ENCODE measurements at places on chromosomes 5 and 9.

GRCh38 chr5:33330426-33330825 is 110.3 kb upstream of the TARS1 start:
- DNase-seq: no peak

DNA sequence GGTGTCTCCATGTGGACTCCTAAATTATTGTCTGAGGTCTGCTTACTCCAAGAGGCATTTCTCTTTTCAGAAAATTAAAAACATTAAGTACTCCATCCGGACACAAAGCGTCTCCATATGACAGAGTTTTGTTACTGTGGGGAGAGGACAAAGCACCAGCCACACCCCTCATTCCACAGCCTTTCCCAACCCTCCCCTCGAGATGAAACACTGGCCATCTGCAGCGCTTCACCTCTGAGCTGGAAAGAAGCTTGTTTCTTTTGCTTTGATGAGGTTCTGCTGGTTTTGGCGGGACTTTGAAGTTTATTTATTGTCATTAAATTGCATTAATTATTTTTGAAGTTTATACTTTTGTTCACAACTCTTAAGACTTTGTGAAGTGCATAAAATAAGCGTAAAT is 27.6 kb upstream of the NKD2 start:
- no peak for DNase-seq

GRCh38 chr9:124840300-124840833 is 12.9 kb upstream of the WDR38 start:
- no peak for DNase-seq

- no peak for DNase-seq
Measured at GRCh38 chr5:149338364-149338763, 6.9 kb upstream of the GRPEL2 start.

DNA sequence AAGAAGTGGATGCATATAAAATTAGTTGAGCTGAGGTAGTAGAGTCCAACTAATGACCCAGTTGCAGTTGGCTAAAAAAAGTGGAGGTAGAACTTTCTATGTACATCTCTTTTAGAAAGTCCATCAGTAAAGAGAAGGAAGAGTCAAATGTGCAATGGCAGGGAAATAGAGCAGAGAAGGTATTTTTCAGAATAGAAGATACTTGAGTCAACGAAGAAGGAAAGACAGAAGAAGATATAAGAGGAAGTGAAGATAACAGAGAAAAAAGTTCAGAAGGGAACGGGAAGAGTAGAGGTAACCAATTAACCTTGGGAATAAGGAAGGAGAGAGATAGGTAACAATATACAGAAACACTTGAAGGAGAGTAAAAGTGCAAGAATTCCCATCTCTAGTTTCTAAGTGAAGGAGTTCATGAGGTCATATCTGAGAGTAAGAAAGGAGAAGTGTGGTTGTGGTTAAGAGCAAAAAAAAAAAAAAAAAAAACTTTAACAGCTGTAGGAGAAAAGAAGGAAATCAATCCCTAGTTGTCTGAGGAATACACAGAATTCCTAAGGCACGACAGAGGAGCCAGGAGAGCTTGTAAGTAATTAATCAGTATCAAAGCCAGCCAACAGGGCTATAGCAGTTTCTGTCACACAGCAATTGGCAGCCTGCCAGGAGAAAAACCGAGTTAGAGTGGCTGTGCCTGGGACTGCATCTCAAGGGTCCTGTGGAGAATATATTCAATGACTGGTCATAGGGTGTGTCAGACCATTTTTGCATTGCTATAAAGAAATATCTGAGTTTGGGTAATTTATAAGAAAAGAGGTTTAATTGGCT is 61.0 kb downstream of the ARL15 start:
- DNase-seq: peak; percentile 6

DNA sequence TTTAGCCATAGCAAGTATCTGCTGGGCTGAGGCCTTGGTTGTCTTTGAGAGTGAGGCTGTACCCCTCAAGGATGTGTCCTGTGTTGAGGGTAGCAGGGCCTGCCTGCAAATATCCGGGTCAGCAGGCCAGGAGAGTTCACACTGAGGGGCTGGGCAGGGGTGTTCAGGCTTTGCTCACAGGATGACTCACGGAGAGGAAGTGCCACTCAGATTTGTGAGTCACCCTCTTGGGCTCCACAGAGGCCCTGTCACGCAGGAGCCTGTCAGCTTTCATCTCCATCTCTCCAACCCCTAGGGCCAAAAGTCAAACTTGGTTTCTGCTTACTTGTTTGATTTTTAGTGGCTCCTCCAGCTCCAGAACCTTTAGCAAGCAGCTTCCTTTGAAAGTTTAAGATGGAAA is 211.5 kb downstream of the SEC61B start:
- DNase-seq: peak; percentile 80

DNA sequence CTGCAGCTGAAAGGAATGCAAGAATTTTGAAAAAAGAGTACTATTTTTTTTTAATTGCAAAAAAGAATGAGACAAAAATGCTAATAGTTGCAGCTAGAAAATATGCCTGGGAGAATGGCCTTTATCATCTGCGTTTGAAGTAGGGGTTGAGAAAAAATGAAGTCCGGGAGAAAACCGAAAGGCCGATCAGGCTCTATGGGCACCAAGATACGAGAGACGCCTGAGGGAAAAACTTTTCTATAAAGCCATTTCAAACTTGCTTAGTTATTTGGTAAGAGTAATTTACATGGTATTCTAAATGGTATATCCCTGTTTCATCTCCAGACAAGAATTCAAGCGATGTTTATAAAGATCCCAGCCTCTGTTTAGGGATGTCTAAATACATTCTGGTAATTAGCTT is 99.3 kb upstream of the EFNA5 start:
- no peak for DNase-seq

DNA sequence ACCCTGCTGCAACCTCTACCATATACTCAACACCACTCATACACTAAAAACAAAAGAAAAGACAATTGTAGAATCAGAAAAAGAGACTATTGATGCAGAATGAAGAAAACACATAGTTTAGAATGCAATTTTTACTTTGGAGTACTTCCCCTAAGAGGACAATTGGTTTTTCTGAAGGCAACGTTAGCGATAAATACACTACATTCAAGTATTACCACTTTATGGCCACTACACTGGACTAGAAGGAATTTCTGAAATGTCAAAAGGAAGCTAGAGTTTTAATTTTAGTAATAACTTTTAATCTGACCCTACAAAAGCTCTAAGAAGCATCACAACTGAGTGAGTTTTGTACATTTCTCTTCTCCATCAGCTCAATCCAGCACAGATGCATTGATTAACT is 24.7 kb downstream of the PUM3 start:
- no peak for DNase-seq

GRCh38 chr5:81850501-81851357 is 99.8 kb upstream of the SSBP2 start:
- no peak for DNase-seq

Measured in brain microvascular endothelial cell (primary cell).